ENCODE measurements at places on chromosomes 6 and 20.

GRCh38 chr6:28941684-28942448 lies 18.1 kb upstream of the TRIM27 start:
- DNase-seq: peak; percentile 60

- no peak for DNase-seq
These were observed 71.3 kb downstream of the MKKS start for GRCh38 chr20:10362674-10363073.

DNA sequence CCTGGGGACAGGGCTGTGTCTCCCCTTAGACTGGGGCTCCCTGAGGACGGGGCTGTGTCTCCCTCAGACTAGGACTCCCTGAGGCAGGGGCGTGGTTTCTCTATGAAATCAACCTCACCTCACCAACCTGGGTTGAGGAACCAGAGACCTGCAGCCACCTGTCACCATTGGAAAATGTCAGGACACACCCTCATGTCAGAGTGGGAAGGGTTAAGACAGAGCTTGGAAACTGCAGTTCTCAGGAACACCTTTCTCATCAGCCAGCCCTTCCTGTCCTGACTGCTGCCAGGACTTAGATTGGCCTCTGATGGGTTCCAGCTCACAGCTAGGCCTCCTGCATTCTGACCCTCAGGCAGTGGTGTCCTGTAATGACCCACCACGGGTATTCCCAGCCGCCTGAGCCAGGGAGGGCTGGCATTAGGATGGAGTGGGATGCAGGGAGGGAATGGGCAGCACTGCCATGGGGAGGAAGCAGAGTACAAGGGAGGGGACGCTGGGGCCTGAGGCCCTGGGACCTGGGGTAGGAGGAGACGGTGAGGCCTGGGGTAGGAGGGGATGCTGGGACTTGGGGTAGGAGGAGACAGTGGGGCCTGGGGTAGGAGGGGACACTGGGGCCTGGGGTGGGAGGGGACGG lies 76.3 kb downstream of the MRPL14 start:
- no peak for DNase-seq

GRCh38 chr6:108630050-108630714 lies 69.5 kb downstream of the FOXO3 start:
- peak; percentile 50 for DNase-seq

- DNase-seq: no peak
These were observed 973 bp downstream of the CD40 start for GRCh38 chr20:46119028-46119546.

DNA sequence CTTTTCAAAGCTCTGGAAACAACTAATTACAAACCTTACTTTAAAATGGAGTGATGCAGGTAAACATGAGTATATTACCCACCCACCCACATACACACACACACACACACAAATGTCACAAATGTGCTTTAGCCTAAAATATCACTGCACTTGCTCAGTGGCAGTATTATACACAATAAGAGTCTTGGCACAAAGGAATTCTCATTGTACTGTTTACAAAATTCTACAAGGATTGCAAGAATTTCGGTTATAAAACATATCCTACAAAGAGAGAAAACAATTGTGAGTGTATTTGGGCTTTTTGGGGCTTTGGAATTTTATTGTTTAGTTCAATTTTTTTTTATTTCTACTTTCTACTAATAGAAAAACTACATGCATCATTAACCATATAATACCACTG lies 113.2 kb upstream of the BEND6 start:
- no peak for DNase-seq

- DNase-seq: no peak
These were observed 226.6 kb downstream of the ALDH8A1 start for GRCh38 chr6:134723081-134723871.

DNA sequence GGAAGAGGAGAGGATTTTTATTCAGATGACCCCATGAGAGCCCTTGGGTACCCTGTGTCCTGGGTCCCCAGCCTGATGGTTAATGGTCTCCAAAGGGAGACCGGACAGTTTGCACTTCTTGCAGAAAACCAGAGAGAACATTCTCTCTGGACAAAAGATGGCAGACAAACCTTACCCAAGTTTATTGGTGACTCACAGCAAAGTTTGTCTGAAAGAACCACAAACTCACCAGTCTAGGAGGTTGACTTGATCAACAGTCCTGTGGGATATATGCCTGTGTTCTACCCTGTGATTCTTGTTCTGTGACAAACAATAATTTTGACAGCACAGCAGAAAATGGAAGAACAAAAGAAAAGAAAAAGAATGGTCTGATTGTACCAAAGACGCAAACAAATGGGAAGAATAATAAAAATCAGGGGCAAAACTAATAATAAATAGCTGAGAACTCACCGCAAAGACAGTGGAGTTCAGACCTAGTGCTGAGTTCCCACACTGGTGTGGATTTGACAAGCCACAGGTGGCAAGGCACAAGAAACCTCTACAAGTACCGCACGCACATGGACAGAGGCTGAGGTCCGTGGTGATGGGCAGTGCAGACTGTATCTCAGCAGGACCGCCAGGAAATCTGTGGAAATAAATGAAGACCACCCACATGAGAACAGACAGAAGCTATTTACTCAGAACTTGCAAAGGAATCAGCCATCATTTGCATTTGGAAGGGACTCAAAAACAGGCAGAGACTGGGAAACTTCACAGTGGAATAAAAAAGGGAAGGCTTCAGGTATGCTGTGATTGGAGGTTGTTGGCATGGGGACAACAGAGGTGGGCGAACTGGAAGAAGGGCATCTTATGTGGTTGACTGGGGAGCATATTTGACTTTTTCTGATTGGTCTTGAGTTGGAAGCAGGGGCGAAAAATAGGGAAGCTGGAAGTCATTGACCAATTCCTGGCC lies 246.3 kb upstream of the RNF24 start:
- DNase-seq: no peak
